ENCODE measurements at places on chromosomes 6 and 20. TPM values are rescaled to one million over a fixed set of nuclear protein-coding genes. Genes with fewer than 3 reads are reported as not detected.

ERMARD gene
- total RNA-seq, result 22.4 TPM

KIF25 gene
- 1.8 TPM for total RNA-seq

DUSP15 gene
- total RNA-seq, result 1.6 TPM

C6orf132 gene
- total RNA-seq, result 0.53 TPM

SLC24A3 gene
- total RNA-seq, result 5.9 TPM

TBC1D7 gene
- 15.6 TPM for total RNA-seq

PRDM13 gene
- 0.04 TPM for total RNA-seq

FILIP1 gene
- total RNA-seq, result 48.9 TPM

THEMIS gene
- total RNA-seq, result not detected

All from muscle of leg (tissue), 16 donors.